ENCODE measurements at places on chromosomes 3 and 15.

DNA sequence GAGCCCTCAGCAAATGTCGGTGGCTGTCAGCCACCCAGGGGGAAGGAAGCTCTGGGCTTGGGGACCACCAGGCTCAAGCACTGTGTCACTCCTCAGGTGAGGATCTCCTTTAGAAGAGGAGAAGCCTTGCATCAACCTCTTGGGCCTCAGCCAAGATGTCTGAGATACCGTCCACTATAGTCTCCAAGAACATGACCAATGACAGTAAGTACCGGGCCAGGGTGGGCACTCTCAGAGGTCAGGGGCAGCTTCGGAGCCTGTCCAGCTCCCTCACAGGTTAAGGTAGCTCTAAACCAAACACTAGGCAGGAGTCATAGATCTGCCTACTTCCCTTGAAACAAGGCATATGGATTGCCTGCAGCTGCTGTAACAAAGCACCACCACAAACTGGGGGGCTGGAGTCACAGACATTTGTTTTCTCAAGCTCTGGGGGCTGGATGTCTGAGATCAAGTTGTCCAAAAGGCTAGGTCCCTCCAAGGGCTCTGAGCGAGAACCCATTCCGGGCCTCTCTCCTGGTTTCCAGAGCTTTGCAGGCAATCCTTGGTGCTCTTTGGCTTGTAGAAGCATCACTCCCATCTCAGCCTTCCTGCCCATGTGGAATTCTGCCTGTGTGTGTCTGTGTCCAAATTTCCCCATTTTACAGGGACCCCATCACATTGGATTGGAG, 1.3 kb downstream of the CFAP100 start:
- DNase-seq = no peak

- no peak for DNase-seq
These were observed 20.9 kb downstream of the SLC51A start for GRCh38 chr3:196237203-196237602.

- DNase-seq = no peak
These were observed 1.3 kb upstream of the CTNNB1 start for GRCh38 chr3:41198046-41198445.

DNA sequence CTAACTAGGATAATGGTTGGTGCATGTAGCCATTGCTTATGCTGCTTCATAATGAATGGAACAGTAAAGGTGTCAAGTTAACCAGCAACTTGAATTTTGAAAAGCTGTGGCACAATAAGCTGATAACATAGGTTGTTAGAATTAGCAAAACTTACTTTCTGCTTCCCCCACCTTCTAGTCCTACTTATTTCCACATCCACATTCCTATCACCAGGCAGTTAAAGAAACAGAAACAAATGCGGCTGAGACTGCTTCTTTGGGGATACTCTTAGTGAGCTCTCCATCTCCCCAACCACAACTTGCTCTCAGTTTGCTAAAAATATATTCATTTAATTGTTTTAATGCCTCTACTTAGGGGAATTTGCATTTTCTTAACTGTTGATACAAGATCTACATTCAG, 215.1 kb downstream of the TIGIT start:
- no peak for DNase-seq

GRCh38 chr3:189808246-189809007, 177.2 kb downstream of the TP63 start:
- no peak for DNase-seq

DNA sequence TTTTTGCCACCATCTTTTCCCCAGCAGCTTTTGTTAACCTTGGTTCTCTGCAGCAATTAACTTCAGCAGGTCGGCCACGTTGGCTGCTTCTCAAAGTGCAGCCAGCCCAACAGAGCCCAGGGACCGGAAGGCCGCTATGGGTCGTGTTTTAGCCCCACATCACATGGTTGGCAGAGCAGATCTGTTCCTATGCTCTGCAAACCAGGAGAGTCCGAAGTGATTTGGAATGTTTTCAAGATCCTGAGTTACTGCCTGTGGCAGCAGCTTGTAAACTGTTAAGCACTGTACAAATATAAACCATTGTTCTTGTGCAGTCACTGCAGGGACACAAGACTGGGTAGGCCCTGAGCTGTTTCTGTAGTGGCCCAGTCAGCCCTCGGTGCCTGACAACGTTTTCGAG, 69.6 kb upstream of the MYZAP start:
- peak; percentile 27 for DNase-seq

DNA sequence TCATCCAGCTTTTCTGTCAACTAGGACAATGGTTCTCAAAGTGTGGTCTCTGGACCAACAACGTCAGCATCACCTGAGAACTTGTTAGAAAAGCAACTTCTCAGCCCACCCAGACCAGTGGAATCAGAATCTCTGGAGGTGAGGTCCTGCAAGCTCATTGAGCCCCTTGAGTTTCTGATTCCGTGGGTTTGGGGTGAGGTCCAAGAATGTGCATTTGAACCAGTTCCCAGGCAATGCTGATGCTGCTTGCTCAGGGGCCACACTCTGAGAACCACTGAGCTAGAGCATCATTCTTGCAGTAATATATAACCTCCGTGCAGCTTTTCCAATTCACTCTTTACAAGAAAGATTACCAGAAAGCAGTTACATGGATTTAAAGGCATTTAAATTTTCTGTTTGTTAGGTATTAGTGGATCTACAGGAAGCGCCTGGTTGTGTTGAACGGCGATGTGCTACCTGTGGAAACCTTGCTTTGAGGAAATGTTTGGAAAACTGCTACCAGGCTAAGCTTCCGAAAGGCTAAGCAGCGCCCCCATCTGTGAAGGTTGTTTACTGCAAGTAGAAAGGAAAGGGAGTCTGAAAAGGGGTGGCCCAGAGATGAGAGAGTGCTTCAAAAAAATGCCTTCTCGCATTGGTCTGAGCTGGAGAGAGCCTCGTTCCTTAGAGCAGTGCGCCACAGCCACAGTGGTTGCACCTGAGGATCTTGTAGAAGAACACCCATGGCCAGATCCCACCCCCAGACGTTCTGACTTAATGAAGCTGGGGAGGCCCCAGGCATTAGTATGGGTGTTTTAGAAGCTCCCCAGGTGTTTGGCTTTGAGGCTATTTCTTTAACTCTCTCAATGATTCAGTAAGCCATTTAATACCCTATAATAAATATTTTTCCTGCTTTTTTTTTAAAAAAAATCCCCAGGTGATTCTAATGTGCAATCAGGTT, 50.0 kb downstream of the RLBP1 start:
- DNase-seq = peak; percentile 9

DNA sequence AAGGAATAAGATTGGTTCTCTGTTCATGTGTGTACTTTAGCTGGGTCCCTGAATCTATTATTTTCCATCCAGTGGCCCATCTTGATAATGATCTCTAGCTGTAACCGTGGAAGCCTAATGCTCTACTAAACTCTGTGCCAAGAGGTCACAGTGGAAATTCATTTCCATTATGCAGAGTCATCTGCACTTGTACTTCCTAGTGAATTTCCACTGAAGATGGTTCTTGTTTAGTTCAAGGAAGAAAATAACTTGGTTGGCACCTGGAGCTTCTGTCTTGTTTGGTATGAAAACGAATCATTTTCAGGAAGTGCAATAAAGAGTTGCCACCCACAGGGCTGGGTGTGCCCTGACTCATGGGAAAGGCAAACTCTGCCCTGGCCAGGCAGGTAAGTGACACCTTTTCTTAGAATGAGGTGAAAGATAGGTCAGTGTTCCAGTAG, 10.3 kb downstream of the LPP start:
- DNase-seq = no peak

DNA sequence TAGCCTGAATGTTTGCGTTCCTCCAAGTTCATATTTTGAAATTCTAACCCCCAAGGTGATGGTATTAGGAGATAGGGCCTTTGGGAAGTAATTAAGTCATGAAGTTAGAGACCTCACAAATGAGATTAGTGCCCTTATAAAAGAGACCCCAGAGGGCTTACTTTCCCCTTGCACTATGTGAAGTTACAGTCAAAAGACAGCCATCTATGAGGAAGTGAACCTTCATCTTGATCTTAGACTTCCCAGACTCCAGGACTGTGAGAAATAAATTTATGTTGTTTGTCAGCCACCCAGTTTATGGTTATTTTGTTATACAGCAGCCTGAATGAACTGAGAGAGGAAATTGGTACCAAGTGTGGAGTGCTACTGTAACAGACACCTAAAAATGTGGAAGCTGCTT, 74.4 kb downstream of the DAPK2 start:
- DNase-seq = no peak

DNA sequence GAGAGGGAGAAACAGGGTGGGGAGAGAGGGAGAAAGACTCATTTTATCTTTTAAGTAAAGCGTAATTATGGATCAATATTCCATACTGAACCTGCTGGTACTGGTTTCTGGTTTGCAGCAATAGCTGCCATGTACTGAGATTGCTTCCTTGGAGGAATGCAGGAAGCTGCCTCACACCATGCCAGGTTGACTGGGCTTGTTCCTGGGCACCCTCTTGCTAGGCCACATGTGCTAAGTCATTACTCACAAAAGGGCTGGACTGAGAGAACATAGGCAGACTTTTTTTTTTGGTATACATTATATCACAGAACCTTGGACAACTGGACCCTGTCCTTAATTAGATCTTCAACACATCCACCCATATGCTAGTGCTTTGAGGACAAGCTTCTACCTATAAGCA, 193.4 kb downstream of the ZNF621 start:
- DNase-seq = no peak

- no peak for DNase-seq
These were observed 65.6 kb upstream of the NEDD4 start for GRCh38 chr15:56058986-56059385.

DNA sequence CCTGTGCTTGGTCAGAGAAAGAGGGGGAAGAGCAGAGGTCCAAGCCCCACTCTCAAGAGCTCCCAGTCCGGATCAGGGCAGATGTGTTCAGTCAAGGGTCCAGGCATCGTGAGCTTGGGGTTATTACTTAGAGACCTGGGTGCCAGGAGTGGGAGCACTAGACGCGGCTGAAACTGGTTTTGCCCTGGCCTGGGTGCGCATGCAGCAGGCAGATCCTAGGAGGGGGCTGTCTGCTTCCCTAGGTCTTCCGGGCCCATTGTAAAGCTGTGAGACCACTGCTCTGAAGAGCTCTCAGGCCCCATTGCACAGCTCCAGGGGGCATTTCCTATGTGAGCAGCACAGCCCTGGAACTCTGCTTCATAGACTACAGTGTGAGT, 204.9 kb upstream of the LINGO1 start:
- DNase-seq = no peak

- no peak for DNase-seq
These were observed 27.5 kb upstream of the FAM81A start for GRCh38 chr15:59410391-59410896.

GRCh38 chr15:70227147-70227546, 129.4 kb upstream of the TLE3 start:
- DNase-seq = no peak

DNA sequence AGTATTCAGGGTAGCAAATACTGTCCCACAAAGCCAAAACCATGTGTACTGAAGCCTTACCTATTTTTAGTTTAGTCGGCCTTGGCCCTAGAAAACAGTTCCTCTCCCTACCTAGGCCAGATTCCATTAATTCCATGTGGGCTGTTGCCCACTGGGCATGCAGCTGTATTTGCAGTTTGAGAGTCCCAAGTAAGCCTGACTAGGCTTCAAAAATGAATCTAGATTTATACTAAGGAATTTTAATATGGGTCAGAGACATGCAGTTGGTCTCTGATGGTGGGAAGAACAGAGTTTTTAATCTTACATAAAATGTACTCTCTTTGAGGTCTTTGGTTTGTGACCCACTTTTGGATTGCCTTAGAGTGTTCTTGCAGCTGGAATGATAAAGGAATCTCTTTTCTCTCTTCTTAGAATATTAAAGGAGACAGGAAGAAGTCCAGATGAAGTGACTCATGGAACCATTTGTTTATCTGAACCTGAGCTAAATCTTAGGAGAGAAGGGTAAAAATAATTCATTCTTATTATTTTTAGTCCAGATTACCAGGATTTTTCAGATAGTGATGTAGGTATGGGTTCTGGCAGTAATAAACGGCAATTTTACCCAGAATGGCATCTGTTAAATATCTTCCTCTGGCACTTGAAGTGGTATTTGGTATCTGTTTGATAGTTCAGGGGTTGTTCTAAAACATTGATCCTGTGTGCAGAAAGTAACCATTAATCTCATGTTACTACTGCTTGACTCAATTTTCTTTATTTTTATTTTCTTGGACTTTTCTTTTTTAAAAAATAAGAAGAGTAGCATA, 33.8 kb downstream of the GLCE start:
- DNase-seq = no peak

GRCh38 chr3:78912259-78912658, 855.5 kb downstream of the ROBO1 start:
- no peak for DNase-seq

GRCh38 chr3:41434781-41435180, 235.5 kb downstream of the CTNNB1 start:
- DNase-seq = no peak
